Activated CD8-positive, alpha-beta T cell treated with anti-CD3 and anti-CD28 coated beads, Interleukin-2, amount 10 ng/mL, durations not matched to agents 7 days and 5 days (primary cell): ENCODE measurements at places on chromosomes 7 and 10. TPM values are rescaled to one million over a fixed set of nuclear protein-coding genes. Genes with fewer than 3 reads are reported as not detected.

Gene CCDC3
- total RNA-seq: not detected

DNA sequence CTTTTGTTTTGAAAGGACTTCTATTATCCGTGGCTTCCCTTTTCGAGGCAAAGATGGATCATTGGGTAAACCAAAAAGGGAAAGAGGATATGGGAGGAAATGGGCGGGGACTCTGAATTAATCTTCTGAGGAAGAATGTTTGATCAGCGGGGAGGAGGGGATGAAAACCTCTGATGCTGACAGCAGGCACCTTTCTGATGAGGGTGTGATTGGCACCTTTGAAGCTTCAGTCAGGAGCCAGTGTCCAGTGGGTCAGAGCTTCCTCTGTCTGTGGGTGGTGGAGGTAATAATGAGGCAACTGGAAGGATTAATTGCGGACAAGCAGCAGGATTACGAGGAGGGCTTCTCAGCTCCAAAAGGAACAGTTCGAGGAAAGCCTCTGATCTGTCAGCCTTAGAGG lies 877.6 kb downstream of the LRMDA start:
- DNase-seq: no peak

DNA sequence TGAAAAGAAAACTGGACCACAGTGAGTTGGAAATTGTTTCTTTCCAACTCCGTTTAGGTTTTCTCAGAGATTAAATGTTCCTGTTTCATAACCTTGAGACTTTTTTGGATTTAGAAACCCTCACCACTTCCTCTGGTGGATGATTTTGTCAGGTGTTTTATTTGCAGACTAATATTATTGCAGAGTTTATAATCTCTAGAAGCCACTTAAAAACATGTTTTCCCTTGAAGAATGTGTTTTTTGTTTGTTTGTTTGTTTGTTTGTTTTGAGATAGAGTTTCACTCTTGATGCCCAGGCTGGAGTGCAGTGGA lies 520 bp upstream of the MICU1 start:
- no peak for DNase-seq

DNA sequence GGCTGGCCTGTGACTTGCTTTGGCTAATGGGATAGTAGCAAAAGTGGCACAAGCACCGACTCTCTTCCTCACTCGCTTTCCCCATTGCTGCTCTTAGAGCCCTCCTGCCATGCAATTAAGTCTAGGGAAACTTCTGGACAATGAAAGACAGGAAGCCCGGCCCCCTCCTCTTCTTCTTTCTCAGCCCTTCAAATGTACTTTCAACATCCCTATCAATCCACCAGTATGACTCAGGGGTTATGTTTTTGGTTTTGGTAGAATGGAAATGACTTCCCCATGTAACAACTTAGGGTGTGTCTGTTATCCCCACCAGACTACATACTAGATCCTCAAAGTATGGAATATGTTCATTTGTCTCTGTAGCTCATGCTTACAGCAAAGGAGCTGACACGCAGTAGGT lies 139.0 kb upstream of the GDF10 start:
- no peak for DNase-seq

Gene MBLAC1
- 4.3 TPM for total RNA-seq

- DNase-seq: no peak
Observed at GRCh38 chr10:114559636-114560035, 98.4 kb downstream of the ABLIM1 start.
